ENCODE measurements at places on chromosomes 1 and 21.

DNA sequence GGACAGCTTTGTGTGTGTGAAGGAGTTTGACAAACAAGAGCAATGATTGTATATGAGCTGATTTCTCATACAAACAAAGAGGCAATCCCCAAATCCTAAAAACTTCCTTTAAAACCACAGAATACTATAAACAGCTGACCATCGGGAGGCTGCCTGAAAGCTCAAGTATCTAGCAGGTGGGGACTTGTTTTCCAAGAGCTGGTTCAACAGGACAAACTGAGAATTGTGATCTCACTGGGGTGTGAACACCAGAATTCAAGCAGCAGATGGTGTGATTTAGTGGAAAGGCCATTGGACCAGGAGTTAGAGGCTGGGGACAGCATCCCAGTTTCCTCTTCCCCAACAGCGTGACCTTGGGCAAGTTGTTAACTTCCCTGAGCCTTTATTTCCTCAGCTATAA, 13.9 kb downstream of the LMX1A start:
- no peak for DNase-seq

DNA sequence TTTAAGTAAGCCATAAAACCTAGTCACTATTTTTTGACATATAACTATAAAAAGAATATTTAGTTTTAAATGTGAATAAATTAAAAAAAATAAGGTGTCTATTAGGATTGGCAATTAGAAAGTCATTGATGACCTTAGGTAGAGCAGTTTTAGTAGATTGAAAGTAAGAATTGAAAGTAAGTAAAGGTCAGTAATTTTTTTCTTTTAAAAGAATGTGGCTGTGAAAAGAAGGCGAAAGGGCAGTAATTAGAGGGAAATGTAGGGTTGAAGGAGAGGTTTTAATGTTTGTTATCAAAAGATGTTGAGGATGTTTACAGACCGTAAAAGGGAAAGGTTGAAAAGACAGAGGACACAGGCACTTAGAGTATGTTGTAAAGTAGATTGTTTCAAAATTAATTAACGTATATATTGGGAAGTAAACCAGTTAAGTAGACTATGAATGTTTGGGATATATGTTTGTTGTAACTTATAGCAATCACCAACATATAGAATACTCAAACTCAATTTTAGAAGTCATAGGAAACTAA, 41.0 kb downstream of the ZFYVE9 start:
- DNase-seq, result no peak

DNA sequence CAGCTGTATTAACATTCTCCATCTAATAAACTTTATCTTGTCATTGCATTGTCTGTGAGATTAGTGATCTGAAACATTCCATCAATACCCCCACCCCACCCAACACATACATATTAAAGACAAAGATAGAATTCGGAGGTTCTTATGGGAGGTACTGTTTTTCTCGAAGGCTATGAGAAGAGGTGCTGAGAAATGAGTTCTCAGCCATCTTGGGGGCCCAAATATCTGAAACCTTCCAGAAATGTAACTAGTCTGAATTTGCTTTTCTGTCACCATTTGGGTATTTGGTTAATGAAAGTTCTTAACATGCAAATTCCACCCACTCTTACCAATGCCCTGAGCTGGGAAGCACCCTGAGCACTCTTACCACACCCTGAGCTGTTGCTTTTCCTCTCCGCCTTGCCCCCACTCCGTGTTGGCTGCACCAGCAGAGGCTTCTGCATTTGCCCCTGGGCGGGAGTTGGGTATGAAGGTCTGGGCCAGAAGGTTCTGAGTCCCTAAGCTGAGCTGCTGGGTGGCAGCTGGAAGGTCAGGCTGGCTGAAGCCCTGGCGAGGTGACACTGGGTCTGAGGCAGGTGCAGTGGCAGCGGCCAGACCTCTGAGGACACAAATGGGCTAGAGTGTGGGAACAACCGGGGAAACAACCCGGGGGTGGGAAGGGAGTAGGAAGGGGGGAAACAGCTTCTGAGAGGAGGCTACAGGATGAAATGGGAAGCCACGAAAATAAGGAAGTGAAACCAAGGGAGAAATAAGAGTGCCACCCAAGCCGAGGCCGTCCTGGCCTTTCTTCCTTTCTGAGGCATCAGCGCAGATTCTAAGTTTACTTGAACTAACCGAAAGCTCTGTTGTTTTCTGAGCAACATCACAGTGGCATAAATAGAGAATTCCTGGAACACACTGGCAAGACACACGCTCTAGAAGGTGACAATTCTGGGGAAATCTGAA, 26.3 kb upstream of the IER5 start:
- DNase-seq, result no peak

DNA sequence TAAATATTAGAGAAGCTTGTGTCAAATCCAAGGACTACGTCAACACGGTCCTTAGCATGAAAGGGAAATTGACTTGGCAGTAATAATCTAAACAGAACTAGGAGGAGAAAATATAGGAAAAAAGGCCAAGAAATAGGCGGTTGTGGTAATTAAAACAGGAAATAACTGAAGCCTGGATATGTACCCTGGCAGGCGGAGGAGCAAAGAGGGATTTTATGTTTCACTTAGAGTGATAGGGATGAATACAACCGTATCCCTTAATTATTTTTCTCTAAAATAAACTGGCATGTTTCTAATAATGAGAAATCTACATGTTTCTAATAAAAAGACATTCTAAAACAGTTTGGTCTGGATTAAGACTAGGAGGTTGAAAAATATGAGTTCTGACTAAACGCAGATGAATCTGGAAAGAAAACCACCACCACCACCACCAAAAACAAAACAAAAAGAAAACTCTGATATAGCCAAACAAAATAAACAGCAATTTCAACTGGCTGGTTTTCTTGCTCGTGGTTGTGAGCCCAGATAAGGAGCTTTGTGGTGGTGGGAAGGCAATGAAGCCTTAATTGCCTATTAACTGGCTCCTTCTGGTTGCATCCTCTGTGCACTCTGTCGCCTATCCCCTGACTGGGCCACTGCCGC, 334.2 kb upstream of the SNX7 start:
- DNase-seq, result peak; percentile 84

GRCh38 chr1:199931666-199932377, 95.7 kb upstream of the NR5A2 start:
- peak; percentile 33 for DNase-seq

DNA sequence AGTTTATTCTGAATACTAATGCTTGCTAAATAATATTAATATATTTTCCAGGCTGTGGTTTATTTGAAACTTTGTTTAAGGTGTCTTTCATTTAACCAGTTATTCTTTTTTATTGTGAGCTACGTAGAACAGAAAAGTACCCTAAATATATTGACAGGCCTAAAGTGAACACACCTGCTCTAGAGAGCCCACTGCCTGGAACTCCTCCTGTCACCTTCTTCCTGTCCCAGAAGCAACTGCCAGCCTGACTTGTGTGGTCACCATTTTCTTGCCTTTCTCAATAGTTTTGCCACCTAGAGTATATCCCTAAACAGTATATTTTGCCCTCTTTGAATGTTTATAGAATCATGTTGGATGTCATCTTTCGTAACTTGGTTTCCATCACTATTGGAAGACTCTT, 48.5 kb downstream of the SCCPDH start:
- DNase-seq, result no peak

DNA sequence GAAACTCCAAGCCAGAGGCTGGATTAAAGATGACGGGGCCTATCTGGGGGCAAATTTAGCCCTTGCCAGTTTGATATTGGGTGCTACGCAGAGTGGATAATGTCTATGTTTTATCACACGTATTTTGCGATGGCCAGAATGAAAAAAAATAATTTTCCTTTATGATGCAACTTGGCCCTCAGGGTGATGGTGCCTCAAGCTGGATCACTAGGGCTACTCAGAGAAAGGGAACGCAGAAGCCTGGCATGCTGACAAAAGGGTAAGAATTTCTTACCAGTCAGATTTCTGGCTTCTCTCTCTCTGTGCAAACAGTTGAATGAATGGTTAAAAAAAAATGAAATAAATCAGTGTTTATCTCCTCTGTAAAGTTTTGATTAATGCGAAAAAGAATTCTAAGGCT, 32.6 kb upstream of the NEK2 start:
- no peak for DNase-seq

- no peak for DNase-seq
Measured at GRCh38 chr1:204731985-204732575, 46.5 kb upstream of the LRRN2 start.

GRCh38 chr1:166822385-166822784, 16.9 kb upstream of the POGK start:
- no peak for DNase-seq

- no peak for DNase-seq
Measured at GRCh38 chr1:66237042-66237441, 296.9 kb upstream of the SGIP1 start.

- no peak for DNase-seq
Measured at GRCh38 chr1:199698222-199698621, 329.3 kb upstream of the NR5A2 start.

DNA sequence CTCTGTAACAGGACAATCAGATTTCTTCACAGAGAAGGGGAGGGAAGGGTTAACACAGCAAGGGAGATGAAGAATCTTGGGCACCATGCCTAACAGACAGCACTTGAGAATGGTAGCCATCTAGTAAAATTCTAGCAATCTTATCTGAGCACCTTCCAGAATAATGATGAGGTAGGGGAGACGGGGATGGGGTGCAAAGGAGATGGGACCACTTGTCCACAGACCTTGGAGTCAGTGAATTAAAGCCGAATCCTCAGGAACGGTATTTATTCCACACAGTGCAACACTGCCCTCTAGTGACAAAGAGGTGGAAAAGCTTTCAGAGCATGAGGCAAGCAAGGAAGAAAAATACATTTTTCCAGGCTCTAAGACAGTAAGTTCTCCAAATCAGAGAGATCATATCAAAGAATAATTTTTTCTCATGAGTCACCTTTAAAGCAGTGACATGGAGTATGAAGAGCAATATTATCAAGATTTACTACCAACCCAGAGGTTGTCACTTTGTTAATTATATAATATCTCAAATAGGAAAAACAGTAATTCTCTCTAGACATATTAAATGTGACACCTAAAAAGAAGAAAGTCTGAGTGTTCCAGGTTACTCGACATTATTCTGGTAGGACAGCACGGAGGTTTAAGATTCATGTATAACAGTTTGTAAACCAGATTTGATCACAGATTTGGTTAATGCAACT, 43.3 kb upstream of the LPAR3 start:
- peak; percentile 67 for DNase-seq

DNA sequence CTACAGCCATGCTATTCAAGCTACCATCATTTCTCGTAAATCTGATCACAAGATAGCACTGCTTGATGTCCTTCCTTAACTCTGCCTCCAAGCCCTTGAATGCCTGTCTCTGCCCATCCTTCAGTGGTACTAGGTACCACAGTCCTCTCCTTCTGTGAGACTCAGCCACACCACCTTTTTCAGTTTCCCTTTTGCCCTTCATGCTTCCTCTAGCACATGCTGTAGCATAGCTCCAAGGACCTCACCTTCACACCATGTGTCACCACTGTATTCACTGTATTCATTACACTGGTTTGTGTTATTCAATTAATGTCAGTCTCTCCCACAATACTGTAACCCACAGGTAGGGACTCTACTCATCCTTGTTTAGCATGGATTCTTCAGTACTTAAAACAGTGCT, 8.0 kb upstream of the TP53BP2 start:
- no peak for DNase-seq

DNA sequence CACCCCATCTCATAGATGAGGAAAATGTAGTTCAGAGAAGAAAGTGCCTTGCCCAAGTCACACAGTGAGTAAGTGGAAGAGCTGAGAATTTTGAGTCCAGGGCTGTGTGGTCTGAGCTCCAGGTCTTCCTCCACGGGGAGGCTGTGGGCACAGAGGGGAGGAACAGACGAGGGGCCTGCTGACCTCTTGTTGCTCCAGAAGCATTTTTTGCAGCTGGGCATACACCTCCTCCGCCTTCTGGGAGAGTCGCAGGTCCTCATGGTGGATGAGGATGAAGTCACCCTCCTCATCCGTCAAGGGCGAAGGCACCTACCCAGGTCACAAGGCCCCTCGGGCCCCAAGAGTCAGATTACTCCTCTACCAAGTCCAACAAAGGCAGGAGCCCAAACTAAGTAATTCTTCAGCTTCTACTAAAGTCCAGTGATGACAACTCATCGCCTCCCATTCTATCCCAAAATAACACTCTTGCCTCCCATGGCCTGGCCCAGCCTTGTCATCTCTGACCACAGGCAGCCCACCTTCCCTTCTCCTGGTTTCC, 9.1 kb downstream of the CC2D1B start:
- no peak for DNase-seq

GRCh38 chr1:228224198-228225164, 16.6 kb downstream of the OBSCN start:
- DNase-seq, result no peak

DNA sequence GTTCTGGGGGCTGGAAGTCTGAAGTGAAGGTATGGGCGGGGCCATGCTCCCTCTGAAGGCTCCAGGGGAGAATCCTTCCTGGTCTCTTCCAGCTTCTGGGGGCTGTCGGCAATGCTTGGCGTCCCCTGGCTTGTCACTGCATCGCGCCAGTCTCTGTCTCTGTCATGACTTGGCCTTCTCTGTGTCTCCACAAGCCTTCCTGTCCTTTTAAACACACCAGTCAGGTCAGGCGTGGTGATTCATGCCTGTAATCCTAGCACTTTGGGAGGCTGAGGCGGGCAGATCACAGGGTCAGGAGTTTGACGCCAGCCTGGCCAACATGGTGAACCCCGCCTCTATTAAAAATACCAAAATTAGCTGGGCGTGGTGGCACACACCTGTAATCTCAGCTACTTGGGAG, 125.3 kb downstream of the ACTL8 start:
- DNase-seq, result no peak

- DNase-seq, result no peak
Measured at GRCh38 chr1:28058971-28059878, 29.2 kb downstream of the EYA3 start.

- DNase-seq, result no peak
Measured at GRCh38 chr1:201945863-201946223, 505 bp downstream of the LMOD1 start.

DNA sequence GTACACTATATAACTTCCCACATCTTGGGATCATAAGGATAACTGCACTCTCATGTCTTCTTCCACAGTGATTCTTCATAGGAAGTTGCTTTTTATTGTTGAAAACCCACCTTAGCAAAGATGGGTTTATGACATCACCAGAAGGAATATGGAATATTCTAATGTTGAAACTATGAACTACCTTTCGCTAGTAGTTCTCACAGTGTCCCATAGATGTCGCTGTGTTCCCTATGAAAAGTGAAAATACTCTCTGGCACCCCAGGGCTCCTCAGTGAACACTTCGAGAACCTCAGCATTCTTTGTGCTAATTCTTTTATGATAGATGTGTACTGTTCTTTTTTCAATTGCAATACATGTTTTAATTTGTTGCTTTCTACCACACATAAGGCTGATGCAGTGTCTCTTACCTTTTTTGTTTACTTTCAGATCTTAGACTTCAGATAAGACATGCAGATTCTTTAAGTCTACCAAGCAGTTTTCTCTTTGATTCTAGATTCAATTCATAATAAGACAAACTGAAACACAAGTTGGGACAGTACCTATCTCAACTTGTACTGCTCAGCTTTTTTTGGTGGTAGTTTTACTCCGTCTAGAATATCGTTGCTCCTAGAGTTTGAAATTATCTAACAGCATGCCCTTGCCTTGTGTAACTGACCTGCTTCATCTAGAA, 90.8 kb downstream of the GTF2B start:
- DNase-seq, result peak; percentile 74
